ENCODE measurements at places on chromosomes 1 and 21.

DNA sequence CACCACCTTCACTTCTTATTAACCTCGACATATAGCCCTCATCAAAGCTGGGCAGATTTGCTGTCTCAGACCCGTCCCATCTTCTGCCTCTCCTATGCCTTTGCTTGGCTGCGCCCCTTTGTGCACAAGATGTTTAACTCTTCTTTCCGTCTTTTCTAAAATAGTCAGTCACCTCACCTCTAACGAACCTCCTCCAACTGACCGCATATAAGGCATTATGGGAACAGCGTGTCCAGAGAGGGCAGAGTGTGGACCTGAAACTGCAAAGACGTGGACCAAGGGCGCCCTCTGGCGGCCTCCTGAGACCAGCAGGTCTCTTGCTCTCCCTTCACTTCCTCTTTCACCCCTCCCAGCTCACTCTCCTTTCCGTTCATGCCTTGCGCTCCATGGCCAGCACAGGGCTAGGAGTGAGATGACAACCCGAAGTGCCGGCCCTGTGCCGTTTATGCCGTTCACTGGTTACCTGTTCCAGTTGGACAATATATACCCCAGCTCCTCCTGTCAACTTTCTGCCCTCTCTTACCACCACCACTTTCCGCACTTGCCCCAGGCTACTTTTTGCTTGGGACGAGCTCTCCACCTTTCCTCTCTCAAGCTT is 2.5 kb upstream of the METTL25B start:
- peak; percentile 79 for DNase-seq

DNA sequence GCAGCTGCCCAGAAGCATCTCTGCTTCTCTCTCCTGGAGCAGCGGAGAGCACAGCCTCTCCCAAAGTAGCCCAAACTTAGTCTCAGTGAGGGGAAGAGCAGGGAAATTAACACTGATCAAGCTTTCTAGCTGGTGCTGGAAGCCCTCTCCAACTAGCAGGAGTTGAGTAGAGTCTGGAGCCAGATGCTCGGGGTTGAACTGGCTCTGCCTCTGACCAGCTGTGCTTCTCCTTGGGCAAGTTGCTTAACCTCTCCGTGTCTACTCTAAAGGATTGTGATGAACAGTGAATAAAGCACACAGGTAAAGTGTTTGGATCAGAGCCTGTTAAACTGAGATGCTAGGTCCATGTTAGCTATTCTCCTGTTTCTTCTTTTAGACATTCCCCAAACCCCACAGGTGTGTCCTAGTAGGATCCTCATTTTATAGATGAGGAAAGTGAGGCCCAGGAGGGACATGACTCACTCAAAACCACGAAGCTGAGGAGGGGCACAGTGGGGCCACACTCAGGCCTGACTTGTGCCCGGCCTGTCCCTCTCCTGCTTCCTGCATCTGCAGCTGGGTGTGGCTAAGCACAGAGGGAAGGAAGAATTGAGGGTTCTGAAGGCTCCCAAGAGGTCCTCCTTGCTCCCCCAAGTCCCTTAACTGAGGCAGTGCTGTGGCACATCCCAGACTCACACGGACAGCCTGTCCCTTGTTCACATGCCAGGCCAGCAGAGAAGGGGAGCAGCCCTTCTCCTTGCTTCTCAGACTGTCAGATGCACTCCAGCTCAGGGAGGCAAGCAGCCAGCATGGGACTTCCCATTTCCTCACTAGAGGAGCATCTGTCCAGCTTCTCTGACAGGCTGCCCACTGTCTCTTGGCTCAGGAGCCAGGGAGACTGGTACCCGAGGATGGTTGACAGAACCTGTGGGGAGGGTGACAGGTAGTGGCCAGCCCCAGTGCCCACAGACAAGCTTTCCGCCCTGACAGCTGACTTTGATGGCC is 152.0 kb upstream of the IGSF21 start:
- no peak for DNase-seq

- no peak for DNase-seq
These were observed 204.7 kb downstream of the LHX8 start for GRCh38 chr1:75338616-75339483.

GRCh38 chr21:45571641-45572040 is 29.4 kb upstream of the SLC19A1 start:
- DNase-seq, result no peak

DNA sequence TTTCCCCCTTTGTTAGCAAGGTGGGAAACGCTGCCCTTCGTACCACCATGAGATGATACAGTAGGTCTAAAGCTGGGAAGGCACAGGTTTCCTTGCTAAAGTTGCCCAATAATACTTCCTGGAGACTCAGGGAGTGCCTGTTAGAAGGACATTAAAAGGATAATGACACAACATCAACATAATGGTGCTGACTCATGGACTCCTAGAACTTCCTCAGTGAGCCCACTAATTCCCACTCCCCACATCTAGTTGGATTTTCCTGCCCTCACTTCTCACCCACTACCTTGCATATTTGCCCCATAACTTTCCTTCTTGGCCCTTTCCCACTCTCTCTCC is 17.5 kb downstream of the CFAP45 start:
- no peak for DNase-seq

GRCh38 chr1:200445213-200445612 is 35.4 kb upstream of the ZNF281 start:
- no peak for DNase-seq

GRCh38 chr1:25095635-25096200 is 136.6 kb downstream of the SYF2 start:
- DNase-seq, result no peak

GRCh38 chr1:225921734-225922709 is 2.0 kb downstream of the PYCR2 start:
- DNase-seq, result no peak

DNA sequence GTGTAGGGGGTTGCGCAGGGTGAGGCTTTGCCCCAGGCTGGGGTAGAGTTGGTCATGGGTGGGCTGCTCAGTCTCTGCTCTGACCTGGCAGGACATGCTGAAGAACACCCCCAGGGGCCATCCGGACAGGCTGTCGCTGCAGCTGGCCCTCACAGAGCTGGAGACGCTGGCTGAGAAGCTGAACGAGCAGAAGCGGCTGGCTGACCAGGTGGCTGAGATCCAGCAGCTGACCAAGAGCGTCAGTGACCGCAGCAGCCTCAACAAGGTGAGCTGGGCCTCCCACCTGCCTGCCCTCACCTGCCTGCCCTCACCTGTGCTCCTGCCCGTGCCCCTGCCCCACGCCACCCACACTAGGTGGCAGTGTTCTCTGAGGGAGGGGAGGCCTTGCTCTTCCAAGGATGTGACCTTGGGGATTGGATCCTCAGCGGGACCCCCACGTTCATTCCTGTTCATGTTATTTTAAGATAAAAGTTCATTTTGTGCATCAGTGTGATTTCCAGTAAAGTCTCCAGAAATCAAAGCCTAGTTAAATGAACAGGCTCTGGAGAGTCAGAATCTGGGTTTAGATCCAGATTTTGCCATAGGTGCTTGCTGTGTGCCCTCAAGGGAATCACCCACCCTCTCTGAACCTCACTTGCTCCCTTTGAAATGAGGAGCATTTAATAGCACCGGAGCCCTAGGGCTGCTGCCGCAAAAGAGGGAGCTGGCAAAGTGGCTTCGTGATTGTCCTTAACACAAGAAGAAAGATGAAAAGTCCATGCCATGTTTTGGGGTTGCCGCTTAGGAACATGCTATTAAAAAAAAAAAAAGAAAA is 87.9 kb downstream of the ARHGEF10L start:
- DNase-seq, result no peak

GRCh38 chr21:37711286-37711829 is 204.9 kb downstream of the KCNJ6 start:
- DNase-seq, result no peak

GRCh38 chr21:41670056-41670805 is 96.6 kb downstream of the RIPK4 start:
- no peak for DNase-seq

- peak; percentile 40 for DNase-seq
These were observed at the start of gene TIAM1 for GRCh38 chr21:31343680-31344480. TSS of gene TIAM1 (minus strand) at chr21:31344261. CDS start at chr21:31266972, 77,289 bp downstream.

DNA sequence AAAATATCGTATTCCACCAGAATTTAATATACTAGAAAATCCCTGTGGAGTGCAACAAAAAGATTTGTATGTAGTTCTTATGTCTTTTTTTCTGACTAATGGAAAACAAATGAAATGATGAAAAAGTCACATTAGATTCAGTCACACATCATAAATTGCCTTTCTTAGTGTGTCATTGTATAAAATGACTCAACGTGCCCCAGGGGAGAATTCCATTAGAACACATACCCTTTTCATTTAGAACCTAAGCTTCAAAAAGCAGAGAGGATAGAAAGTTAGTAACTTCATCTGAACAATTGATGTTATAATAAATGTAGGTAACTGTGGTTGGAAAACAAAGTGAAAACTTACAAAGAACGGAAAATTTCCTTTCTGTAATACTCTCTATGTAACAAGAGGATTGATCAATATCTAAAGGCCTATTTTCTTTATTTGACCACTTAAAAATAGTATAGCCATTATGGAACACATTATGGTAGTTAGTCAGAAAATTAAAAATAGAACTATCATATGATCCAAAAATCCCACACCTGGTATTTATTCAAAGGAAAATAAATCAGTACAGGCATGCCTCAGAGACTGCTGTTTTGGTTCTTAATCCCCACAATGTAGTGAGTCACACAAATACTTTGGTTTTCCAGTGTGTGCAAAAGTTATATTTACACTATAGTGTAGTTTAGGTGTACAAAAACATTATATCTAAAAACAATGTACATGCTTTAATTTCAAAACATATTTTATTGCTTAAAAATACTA is 1016.1 kb downstream of the KCNT2 start:
- no peak for DNase-seq

GRCh38 chr1:234969581-234970400 is 158.8 kb downstream of the TOMM20 start:
- DNase-seq, result no peak

- DNase-seq, result no peak
These were observed 9.8 kb upstream of the ERMAP start for GRCh38 chr1:42807056-42807668.

- DNase-seq, result no peak
These were observed 13.0 kb downstream of the VANGL1 start for GRCh38 chr1:115654663-115655305.

GRCh38 chr1:173628888-173629287 is 6.2 kb upstream of the TEX50 start:
- no peak for DNase-seq

GRCh38 chr1:167263819-167264464 is 43.3 kb downstream of the POU2F1 start:
- peak; percentile 2 for DNase-seq

- DNase-seq, result no peak
These were observed 24.8 kb upstream of the KCNE1 start for GRCh38 chr21:34536820-34537219.

- DNase-seq, result no peak
These were observed 1.1 kb downstream of the DPYD start for GRCh38 chr1:97919585-97920261.

DNA sequence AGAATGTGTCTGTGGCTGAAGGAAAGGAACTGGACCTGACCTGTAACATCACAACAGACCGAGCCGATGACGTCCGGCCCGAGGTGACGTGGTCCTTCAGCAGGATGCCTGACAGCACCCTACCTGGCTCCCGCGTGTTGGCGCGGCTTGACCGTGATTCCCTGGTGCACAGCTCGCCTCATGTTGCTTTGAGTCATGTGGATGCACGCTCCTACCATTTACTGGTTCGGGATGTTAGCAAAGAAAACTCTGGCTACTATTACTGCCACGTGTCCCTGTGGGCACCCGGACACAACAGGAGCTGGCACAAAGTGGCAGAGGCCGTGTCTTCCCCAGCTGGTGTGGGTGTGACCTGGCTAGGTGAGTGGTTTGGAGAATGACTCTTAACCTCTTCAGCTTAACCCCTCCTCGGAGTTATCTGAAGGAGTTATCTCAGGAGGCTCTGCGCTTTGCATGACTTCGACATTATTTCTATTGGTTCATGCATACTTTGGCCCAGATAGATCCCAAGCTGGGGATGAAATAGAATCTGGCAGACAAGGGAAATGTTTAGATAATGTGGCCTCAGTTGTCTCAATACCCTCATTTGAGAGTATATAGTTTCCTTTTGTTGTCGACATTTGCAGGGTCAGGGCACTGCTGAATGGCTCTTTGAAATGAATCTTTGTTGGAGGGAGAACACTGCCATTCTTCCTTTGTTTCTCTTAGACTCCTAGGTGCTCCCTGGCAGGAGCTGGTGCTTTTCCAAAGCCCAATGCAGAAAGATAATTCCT is 39.7 kb downstream of the PTGFRN start:
- no peak for DNase-seq

GRCh38 chr1:17348593-17349234 is 23.3 kb upstream of the PADI6 start:
- DNase-seq, result no peak

- DNase-seq, result no peak
These were observed 8.1 kb upstream of the TRIM67 start for GRCh38 chr1:231153726-231154125.

GRCh38 chr1:197973206-197973605 is 56.0 kb downstream of the LHX9 start:
- DNase-seq, result no peak

DNA sequence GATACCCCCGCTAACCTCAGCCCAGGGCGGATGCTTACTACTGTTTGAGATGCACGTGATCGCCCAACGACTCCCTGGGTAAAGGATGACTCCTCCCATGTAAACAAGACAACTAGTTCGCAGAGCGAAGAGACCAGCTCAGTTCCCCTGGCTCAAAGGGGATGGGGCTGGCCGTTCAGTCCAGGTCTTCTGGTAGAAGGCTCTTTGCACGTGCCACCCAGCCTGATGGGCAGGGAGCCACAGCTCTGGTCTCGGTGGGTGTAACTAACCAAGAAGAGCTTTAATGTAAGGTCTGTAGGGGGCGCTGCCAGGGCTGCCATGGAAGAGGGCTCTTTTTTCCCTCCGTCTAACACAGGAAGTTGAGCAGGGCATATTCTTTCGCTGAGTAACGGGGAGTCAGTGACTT is 49.4 kb upstream of the PARP1 start:
- DNase-seq, result peak; percentile 31

GRCh38 chr1:64608005-64608650 is 136.7 kb upstream of the RAVER2 start:
- DNase-seq, result no peak

GRCh38 chr1:35925741-35926140 is 5.2 kb upstream of the AGO3 start:
- no peak for DNase-seq

- no peak for DNase-seq
These were observed 26.4 kb upstream of the IL12RB2 start for GRCh38 chr1:67281244-67281643.

- no peak for DNase-seq
These were observed 289.1 kb downstream of the PTBP2 start for GRCh38 chr1:97010566-97011264.
